ENCODE measurements at places on chromosomes 13 and 19. TPM values are rescaled to one million over a fixed set of nuclear protein-coding genes. Genes with fewer than 3 reads are reported as not detected.

GRCh38 chr13:113860051-113860664, 3.7 kb downstream of the GAS6 start:
- H3K4me3 ChIP-seq, result no peak overlapping the region
- H3K27me3 ChIP-seq, result no peaks in the 10 kb centered on the region
- 0 out of 2 replicates have a peak overlapping the region, but pooled peaks have one; percentile 8 for H3K27ac ChIP-seq
- H3K36me3 ChIP-seq, result peaks cover 20% of the 10 kb centered on the region
- no peak for DNase-seq

GRCh38 chr13:99103536-99103935, 97.1 kb upstream of the UBAC2 start:
- H3K27me3 ChIP-seq, result no peaks in the 10 kb centered on the region
- H3K4me3 ChIP-seq, result no peak overlapping the region

- no peak for DNase-seq
- H3K27ac ChIP-seq, result no peak overlapping the region
- H3K27me3 ChIP-seq, result no peaks in the 10 kb centered on the region
Observed at GRCh38 chr19:10155839-10156238, 36.1 kb upstream of the EIF3G start.

DNA sequence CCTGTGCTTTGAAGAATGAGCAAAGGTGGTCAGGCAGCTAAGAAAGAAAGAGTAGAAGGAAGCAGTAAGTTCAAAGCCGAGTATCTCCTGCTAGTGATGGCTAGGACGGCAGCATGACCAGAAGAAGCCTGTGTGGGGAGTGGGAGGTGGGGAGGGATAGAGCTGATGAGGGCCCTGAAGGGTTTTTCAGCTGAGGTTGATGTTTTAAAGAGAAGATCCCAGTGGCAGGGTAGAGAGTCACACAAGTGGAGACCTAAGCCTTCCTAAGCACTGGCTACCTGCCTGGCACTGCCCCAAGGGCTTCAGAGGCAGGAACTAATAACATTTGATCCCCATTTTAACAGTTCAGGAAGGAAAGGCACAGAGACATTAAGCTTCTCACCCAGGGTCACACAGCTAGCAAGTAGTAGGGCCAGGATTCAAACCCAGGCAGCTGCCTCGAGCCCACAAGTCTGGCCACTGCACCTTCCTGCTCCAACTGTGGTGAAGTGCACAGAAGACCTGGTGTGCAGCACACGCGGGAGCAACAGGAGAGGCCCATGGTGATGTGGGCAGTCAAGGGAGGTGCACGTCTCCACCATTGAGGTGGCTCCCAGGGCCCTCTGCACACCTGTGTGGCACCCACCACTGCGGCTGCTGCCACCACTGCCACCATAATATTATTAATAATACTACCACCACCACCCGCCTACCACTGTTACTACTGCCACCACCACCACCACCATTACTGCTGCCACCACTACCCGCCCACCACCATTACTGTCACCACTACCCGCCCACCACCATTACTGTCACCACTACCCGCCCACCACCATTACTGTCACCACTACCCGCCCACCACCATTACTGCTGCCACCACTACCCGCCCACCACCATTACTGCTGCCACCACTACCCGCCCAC, 22.1 kb downstream of the CUL4A start:
- DNase-seq, result no peak
- H3K4me1 ChIP-seq, result no peaks in the 10 kb centered on the region
- H3K27ac ChIP-seq, result no peak overlapping the region
- H3K27me3 ChIP-seq, result no peaks in the 10 kb centered on the region

DNA sequence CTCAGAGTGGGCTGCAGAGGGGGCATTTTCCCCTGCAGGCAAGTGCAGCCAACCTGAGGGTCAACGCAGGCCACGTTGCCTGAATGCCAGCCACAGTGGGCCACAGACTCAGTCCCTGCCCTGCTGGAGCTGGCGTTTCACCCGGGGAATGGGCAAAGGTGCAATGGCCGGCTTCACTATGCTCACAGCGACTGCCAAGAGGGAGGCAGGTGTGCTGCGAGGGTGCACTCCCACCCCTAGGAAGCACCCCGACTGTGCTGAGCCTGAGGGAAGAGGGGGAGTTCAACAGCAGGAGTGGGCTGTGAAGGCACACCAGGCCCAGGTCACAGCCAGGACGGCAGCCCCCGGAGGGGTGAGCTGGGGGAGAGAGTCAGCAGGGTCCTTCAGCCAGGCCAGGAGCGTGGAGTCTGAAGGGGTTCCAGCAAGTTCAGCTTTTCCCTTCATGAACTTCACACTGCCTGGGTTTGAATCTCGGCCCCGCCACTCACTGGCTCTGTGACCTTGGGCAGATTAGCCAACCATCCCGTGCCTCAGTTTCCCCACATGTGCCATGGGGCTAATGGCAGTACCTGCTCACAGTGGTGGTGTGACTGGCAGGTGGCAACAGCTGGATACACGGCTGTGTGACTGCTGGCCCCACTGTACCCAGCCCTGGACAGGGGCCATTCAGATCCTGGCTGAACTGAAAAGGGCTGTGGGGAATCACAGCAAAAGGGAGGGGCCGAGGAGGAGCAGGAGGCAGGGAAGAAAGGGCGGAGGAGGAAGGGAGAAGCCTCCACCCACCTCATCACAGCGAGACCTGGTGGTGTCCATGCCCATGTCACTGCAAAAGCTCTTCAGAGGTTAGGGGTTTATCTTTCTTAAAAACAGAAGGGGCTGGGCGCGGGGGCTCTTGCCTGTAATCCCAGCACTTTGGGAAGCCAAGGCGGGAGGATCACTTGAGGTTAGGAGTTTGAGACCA, 7.6 kb downstream of the TRAPPC6A start:
- H3K27me3 ChIP-seq, result no peaks in the 10 kb centered on the region
- DNase-seq, result no peak

- no peak for DNase-seq
- H3K27ac ChIP-seq, result no peak overlapping the region
- no peaks in the 10 kb centered on the region for H3K36me3 ChIP-seq
- no peaks in the 10 kb centered on the region for H3K27me3 ChIP-seq
- no peaks in the 10 kb centered on the region for H3K4me1 ChIP-seq
Observed at GRCh38 chr19:41917676-41918075, 10.6 kb downstream of the ERFL start.

Gene ZNF541
- total RNA-seq, result not detected

GRCh38 chr19:1794424-1795172, 17.5 kb downstream of the ATP8B3 start:
- peaks cover 29% of the 10 kb centered on the region for H3K4me1 ChIP-seq
- H3K36me3 ChIP-seq, result no peaks in the 10 kb centered on the region
- H3K27me3 ChIP-seq, result no peaks in the 10 kb centered on the region
- no peak for DNase-seq
- H3K27ac ChIP-seq, result no peak overlapping the region

- no peaks in the 10 kb centered on the region for H3K27me3 ChIP-seq
- H3K36me3 ChIP-seq, result no peaks in the 10 kb centered on the region
- DNase-seq, result peak; percentile 48
Observed at GRCh38 chr19:29878973-29879654, 62.9 kb upstream of the URI1 start.

GRCh38 chr13:45683701-45684100, 18.4 kb upstream of the CBY2 start:
- no peaks in the 10 kb centered on the region for H3K36me3 ChIP-seq
- peaks cover 26% of the 10 kb centered on the region for H3K27me3 ChIP-seq
- DNase-seq, result no peak

DNA sequence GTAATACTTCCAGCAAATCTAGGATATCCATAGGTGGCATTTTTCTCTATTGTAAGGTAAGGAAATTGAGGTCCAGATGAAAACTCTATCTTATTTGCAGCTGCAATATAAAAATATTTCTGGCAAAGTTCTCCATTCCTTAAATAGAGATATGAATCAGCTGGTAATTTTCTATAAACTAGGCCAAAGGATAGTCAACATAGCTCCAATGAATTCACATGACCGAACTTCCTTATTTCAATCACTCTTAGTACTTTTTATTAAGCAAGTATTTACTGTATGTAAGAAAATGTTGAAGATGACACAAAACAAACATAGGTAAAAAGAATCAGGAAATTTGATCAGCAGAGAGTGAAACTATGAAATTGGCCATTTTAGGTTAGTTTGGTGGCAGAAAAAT, 13.0 kb upstream of the LCP1 start:
- H3K4me3 ChIP-seq, result no peak overlapping the region
- H3K27ac ChIP-seq, result no peak overlapping the region
- H3K4me1 ChIP-seq, result no peaks in the 10 kb centered on the region
- no peak for DNase-seq

Gene EPSTI1
- 0.69 TPM for total RNA-seq

DNA sequence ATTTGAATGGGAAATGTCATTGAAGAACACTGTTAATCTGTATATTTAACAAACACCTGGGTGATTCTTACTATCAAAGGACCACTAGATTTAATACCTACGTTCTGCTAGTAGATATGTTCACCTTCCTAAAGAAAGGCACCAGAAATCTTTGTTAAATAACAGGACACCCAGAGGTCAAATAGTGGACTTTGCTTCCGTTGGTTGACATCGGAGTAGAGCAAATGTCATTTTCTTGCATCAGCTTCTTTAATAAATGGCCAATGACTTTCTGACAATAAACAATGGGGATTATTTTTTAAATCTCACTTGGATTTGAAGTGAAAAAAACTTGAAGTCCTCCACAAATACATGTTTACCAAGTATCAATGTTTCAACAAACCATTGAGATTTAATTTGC, 111.1 kb downstream of the LACC1 start:
- DNase-seq, result no peak
- H3K4me3 ChIP-seq, result no peak overlapping the region
- H3K27me3 ChIP-seq, result no peaks in the 10 kb centered on the region
- no peaks in the 10 kb centered on the region for H3K4me1 ChIP-seq
- H3K27ac ChIP-seq, result no peak overlapping the region

Gene RAB20
- total RNA-seq, result 10.6 TPM

- H3K36me3 ChIP-seq, result no peaks in the 10 kb centered on the region
- H3K27me3 ChIP-seq, result no peaks in the 10 kb centered on the region
- no peak for DNase-seq
- H3K4me1 ChIP-seq, result no peaks in the 10 kb centered on the region
- H3K4me3 ChIP-seq, result no peak overlapping the region
Observed at GRCh38 chr13:40433577-40433976, 232.9 kb downstream of the FOXO1 start.

Gene ZNF229
- not detected for total RNA-seq

DNA sequence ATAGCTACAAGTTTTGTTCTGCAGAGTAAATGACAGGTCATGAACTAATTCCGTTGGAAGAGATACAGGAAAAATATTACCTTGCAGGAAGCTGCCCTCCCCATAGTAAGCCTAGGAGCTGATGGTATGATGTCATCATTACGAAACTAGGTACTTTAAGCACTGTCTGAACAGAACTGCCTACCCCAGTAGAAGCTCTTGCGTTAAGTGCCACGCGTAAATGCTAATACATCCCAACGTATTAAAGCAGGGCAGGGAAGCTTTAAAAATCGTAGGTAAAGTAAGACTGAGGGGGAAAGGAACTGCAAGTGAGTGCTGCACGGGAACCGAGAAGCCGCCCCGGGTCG, 572 bp downstream of the UGGT2 start:
- no peaks in the 10 kb centered on the region for H3K27me3 ChIP-seq
- peak; percentile 37 for DNase-seq
- H3K4me3 ChIP-seq, result peak overlapping the region; percentile 81
- H3K27ac ChIP-seq, result peak overlapping the region; percentile 78
- no peaks in the 10 kb centered on the region for H3K36me3 ChIP-seq

DNA sequence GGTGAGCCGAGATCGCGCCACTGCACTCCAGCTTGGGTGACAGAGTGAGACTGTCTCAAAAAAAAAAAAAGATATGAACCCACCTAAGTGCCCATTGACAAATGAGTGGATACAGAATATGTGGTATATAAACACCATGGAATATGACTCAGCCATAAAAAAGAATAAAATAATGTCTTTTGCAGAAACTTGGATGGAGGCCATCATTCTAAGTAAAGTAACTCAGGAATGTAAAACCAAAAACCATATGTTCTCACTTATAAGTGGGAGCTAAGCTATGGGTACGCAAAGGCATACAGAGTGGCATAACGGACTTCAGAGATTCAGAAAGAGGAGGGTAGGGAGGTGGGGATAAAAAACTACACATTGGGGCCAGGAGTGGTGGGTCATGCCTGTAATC, 29.5 kb downstream of the PLA2G4C start:
- DNase-seq, result no peak
- no peaks in the 10 kb centered on the region for H3K36me3 ChIP-seq
- no peaks in the 10 kb centered on the region for H3K4me1 ChIP-seq

GRCh38 chr13:37407156-37407555, 191.4 kb downstream of the POSTN start:
- H3K4me1 ChIP-seq, result no peaks in the 10 kb centered on the region
- no peak for DNase-seq
- no peak overlapping the region for H3K4me3 ChIP-seq
- no peaks in the 10 kb centered on the region for H3K27me3 ChIP-seq
- H3K36me3 ChIP-seq, result no peaks in the 10 kb centered on the region

- no peaks in the 10 kb centered on the region for H3K36me3 ChIP-seq
- H3K4me3 ChIP-seq, result no peak overlapping the region
- no peaks in the 10 kb centered on the region for H3K27me3 ChIP-seq
- no peaks in the 10 kb centered on the region for H3K4me1 ChIP-seq
- no peak for DNase-seq
Observed at GRCh38 chr13:48590141-48590901, 57.4 kb upstream of the RCBTB2 start.

Gene SERPINE3
- not detected for total RNA-seq

Gene LAIR1
- 0.89 TPM for total RNA-seq

Data from HCT116 (cell line).